PC-3 (cell line): ENCODE measurements at places on chromosomes 2 and 18. TPM values are rescaled to one million over a fixed set of nuclear protein-coding genes. Genes with fewer than 3 reads are reported as not detected.

GRCh38 chr2:86371527-86371926, 34.1 kb upstream of the REEP1 start:
- H3K36me3 ChIP-seq: no peaks in the 10 kb centered on the region
- H3K4me3 ChIP-seq: no peak overlapping the region
- no peaks in the 10 kb centered on the region for H3K27me3 ChIP-seq

DNA sequence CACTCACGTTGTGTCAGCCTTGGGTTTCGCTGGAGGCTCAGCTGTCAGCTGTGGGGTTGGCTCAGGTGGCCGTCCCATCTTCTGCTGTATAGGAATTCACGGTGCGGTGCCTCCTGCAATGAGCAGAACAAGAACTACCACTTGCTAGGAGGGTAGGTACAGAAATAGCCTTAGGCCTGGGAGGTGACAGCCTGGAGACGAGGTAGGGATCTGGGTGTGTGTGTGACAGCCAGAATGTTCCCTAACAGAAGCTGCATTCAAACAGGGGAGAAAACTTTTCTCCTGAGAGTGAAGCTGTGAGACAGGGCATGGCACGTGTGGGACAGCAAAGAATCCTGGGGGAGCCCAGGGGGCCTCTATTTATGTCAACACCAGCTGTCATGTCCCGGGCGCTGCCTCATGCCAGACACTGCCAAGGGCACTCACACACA, 8.4 kb upstream of the MAL start:
- H3K36me3 ChIP-seq: no peaks in the 10 kb centered on the region
- no peak overlapping the region for H3K4me3 ChIP-seq
- H3K27ac ChIP-seq: no peak overlapping the region

GRCh38 chr2:5842326-5842725, 150.1 kb downstream of the SOX11 start:
- DNase-seq: no peak
- H3K36me3 ChIP-seq: no peaks in the 10 kb centered on the region

GRCh38 chr2:238391042-238391689, 35.6 kb upstream of the ASB1 start:
- no peaks in the 10 kb centered on the region for H3K27me3 ChIP-seq
- H3K4me1 ChIP-seq: 0 out of 2 replicates have a peak, but pooled peaks cover 3% of the 10 kb centered on the region
- no peaks in the 10 kb centered on the region for H3K36me3 ChIP-seq

- H3K27ac ChIP-seq: no peak overlapping the region
- H3K27me3 ChIP-seq: no peaks in the 10 kb centered on the region
- H3K4me1 ChIP-seq: peaks cover 24% of the 10 kb centered on the region
- H3K36me3 ChIP-seq: peaks cover 30% of the 10 kb centered on the region
These were observed 2.5 kb downstream of the ADI1 start for GRCh38 chr2:3516831-3517230.

DNA sequence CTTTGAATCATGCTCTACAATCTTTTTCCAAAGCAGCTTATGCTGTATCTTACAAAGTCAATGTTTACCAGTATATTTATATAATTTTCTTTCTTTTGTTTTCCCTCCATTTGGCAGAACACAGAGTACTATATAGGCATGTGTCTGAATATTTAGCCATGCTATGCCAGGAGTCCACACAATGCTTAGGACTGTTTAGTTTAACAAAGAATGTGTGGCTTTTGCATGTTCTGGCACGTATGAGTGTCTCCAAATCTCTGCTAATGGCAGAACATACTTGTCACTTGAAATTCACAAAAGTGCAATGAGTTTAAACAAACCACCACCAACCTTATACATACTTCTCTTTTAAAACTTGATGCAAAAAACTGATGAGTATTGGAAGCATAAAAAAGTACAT, 268.0 kb downstream of the NR4A2 start:
- H3K4me1 ChIP-seq: no peaks in the 10 kb centered on the region
- no peaks in the 10 kb centered on the region for H3K36me3 ChIP-seq
- no peak for DNase-seq
- no peak overlapping the region for H3K27ac ChIP-seq

Gene ACMSD
- not detected in 2 replicates for total RNA-seq

Gene ARHGEF33
- 0.04 and 0.06 TPM in 2 replicates for total RNA-seq
